ENCODE measurements at places on chromosomes 6 and 20.
A peak's percentile ranks its signal among the peaks of the same experiment; 100 is the strongest.

DNA sequence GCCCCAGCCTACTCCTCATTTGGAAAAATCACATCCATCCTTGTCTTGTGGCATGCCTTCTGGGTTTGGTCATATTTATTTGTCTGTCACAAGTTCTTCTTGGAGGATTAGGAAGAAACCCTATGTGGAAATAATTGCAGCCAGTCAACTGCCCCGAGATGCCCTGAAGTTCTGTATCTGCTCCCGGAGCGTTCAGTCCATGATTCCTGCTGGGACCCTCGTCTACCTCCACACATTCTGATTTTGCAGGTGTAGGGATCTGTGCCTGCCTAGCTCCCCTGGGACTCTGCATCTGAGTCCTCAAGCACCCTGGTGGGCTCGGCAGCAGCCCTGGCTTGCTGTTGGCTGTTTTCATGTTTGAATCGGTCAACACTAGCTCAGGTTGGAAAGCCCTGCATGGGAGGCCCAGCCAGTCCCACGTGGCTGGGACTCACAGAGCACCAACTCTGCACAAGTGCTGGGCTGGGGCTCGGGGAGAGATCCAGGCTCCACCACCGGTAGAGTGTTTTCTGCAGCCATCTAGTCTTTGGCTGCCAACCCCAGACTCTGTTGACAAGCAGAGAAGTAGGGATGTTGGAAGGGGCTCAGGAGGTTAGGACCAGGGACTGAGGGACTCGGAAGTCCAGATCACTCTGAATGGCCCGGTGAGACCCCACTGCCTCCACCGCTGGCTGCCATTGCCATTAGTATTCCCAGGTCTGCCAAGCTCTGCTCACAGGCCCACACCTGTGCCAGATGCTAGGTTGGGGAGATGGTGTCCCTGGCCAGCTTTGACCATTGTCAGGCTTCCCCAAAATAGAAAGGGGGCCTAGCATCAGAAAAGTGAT, 183.5 kb upstream of the CST7 start:
- DNase-seq = no peak

DNA sequence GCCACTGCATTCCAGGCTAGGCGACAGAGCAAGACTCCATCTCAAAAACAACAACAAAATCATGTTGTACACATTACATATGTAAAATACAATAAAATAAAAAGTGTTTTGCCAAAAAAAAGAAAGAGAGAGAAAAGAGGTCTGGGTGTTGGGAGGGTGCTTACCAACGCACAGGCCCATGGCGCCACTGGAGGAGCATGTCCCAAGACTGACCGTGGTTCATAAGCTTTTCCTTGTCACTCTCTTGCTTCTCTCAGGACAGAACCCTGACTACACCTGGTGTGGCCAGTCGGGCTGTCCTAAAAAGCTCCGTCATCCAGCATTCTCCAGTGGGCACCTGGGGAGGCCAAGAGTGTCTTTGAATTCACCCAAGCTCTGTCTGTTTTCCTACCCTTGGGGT, 48.0 kb upstream of the CNKSR3 start:
- DNase-seq = no peak

GRCh38 chr20:10352934-10353824, 80.8 kb downstream of the MKKS start:
- peak; percentile 80 for DNase-seq

DNA sequence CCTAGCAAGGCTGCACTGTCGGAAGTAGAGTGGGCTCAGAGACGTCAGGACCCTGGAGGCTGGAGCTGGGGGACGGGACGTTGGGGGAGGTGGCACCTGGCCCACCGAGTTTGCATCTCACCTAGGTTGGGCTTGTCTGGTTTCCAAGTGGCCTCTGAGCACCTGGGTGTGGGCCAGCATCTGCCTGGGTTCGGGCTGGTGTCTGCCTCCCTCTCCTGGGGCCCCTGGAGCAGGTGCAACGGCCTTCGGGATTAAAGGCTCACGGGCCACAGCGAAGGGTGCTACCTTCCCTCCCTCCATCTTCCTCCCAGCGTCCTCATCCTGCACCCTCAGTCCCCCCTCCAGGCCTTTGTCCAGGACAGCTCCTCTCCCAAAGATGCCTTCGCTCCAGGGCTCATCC, 6.0 kb downstream of the HRH3 start:
- DNase-seq = no peak

GRCh38 chr20:5181958-5182357, 55.1 kb downstream of the CDS2 start:
- DNase-seq = peak; percentile 79

GRCh38 chr6:20688710-20689500, 154.6 kb downstream of the CDKAL1 start:
- DNase-seq = peak; percentile 63

- no peak for DNase-seq
These were observed 23.2 kb downstream of the L3MBTL3 start for GRCh38 chr6:130041594-130041993.

- DNase-seq = no peak
These were observed 779 bp downstream of the HEBP2 start for GRCh38 chr6:138404666-138405337.

DNA sequence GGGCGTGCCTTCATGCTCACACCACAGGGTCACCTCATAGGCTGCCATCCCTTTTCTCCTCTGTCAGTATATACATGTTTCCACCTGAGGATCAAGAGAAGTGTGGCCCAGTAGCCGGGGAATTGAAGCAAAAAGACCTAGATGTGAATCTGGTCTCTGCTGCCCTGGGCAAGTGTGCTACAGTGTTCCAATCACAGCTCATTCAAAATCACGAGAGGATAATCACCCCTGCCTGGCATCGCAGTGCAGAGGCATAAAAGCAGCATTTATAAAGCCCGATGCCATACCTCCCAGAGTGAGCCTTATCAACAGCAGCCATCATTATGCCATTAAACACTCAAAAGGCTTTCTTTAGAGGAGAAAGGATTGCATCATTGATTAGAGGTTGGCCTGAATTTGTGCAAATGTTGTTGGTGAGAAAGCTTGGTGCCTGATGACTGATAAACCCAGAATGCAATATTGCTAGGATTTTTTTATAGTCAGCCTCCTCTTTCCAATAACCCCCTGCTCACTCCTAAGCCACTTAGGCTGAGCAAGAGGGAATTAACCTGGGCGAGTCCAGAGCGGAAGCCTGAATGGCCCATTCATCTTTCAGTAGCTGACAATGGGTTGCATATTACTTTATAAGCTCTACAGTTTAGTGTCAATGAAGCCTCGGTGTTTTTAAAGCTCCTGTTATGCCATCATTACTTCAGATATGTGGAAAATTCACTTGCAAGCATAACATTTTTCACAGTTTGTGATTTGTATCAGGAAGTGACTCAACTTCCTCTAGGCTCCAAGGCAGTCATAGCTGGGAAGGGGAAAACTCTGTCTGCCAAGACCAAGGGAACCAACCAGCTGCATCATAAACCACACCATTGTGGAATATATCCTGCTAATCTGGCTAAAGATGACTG, 92.5 kb upstream of the NXT1 start:
- DNase-seq = peak; percentile 91

- DNase-seq = no peak
These were observed 57.7 kb downstream of the SLX4IP start for GRCh38 chr20:10492844-10493243.

- DNase-seq = no peak
These were observed 68.1 kb upstream of the SLC4A11 start for GRCh38 chr20:3307078-3307477.

DNA sequence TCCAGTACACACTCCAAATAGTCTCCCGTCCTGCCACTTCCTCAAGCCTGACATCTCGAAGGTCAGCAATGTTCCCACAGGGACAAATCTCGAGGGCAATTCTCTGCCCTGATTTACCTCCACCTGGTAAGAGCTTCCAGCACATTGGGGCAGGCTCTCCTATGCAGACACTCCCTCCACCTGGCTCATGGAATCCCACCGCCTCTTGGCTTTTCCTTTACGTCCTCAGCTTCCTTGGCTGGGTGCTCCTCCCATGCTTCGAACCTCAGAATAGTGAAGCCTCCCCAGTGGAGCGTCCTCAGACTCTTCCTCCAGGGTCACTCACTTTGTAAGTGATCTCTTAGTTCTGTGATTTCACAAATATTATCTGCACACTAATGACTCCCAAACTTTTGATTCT, 205.2 kb upstream of the ECI2 start:
- DNase-seq = no peak

GRCh38 chr20:50774515-50774914, 20.3 kb upstream of the BCAS4 start:
- DNase-seq = no peak

GRCh38 chr20:43835944-43836508, 78.6 kb upstream of the TOX2 start:
- DNase-seq = no peak

DNA sequence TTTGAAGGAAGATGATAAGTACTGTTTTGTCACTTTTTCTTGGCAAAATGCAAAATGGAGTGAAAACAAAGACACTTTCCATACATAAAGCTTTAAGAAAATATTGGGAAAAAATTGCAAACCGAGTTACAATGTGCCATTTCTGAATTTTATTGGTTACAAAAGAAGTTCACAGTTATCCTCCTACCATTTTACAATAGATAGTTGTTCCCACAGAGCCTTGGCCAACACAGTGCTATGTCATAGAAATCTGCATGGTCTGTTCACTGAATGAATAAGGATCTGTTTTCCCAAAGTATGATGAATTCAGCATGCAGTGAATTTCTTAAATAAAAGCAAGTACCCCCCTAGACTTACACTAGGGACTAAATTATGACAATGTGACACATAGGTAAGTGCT, 268.2 kb upstream of the POU3F2 start:
- DNase-seq = no peak

DNA sequence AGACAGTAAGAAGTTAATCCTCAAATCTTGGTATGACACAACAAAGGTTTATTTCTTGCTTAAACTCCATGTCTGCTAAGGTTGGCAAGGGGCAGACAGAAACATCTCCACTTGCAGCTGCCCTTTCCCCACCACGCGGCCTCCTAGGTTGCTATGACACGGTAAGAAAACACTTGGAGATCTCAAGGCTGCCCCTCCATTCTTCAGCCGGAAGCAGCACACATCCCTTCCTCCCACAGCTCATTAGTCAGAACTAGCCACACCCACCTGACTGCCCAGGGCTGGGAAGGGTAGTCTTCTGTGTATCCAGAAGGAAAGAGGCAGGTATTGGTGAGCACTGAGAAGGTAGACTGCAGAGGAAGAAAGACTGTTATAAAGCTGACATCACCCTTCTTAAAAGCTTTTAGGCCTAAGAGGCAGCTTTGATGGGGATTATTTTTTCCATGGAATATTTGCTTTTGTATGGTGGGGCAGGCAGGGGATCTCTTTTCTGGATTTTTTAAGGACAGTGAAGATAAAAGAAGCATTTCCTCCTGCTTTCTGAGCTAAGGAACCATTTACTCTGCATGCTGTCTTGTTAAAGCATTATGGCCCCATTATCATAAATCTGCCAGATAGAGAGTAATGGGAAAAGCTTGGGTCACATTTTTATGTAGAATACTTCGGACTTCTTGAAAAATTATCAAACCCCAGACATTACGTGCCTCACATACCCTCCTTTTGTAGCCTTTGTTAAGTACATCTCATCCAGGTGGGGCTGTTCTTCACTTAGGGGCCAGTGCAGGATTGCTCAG, 41.6 kb downstream of the MRAP2 start:
- DNase-seq = no peak

GRCh38 chr6:89566008-89566800, 72.3 kb downstream of the LYRM2 start:
- no peak for DNase-seq

GRCh38 chr6:91646649-91647048, 1059.8 kb upstream of the MAP3K7 start:
- DNase-seq = no peak

DNA sequence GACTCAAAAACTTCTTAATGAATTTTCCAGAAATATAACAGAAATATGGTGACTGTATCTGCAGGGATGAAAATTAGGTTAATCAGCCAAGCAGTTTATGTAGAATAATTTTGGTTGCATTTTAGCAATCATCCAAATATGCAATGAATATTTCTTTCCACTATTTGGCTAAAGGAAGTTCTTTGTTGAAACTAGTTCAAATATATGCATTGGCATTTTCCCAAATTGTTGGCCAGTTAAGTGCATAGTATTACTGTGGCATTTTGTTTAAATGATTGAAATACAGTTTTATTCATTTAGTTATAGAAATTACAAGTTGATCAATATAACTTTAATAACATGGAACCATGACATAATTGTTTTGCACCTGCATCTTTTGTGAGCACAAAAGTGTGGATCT, 115.5 kb downstream of the DOK5 start:
- DNase-seq = peak; percentile 2

DNA sequence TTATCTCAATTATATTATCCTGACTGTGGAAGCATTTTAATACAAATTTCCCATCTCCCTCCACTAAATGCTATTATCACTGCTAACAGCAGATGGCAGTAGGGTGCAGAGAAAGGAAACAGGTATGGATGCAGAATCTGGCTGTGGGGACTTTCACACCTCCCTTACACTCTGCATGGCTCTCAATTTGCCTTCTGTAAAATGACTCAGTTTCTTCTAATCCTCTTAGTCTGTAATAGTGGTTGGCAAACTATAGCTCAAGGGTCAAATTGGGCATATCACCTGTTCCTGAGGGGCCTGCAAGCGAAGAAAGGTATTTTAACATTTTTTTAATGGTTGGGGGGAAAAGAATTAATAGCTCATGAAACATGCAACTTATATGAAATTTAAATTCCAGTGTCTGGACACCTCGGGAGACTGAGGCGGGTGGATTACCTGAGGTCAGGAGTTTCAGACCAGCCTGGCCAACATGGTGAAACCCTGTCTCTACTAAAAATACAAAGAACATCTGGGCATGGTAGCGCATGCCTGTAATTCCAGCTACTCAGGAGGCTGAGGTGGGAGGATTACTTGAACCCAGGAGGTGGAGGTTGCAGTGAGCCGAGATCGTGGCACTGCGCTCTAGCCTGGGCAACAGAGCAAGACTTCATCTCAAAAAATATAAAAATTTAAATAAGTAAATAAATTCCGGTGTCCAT, 83.5 kb downstream of the ZMYND8 start:
- peak; percentile 69 for DNase-seq

- peak; percentile 94 for DNase-seq
These were observed 107.2 kb downstream of the ATP9A start for GRCh38 chr20:51660672-51661608.

- DNase-seq = no peak
These were observed 144.7 kb downstream of the TASP1 start for GRCh38 chr20:13494019-13494418.

GRCh38 chr6:108359901-108360882, 65.3 kb downstream of the AFG1L start:
- no peak for DNase-seq

GRCh38 chr6:46927066-46927465, 5.3 kb upstream of the ADGRF5 start:
- DNase-seq = peak; percentile 73

DNA sequence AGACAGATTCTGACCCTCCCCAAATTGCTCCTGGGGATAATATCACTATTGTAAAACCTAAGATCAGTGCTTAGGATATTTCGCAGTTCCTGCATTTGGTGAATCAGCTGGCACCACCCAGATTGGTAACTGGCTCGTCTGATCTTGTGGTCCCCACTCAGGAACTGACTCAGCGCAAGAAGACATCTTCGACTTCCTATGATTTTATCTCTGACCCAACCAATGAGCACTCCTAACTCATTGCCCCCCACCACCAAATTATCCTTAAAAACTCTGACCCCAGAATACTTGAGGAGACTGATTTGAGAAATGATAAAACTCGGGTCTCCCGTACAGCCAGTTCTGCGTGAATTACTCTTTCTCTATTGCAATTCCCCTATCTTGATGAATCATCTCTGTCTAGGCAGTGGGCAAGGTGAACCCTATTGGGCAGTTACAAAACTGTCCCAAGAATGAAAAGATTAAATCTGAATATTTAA, 55.7 kb upstream of the PRND start:
- DNase-seq = peak; percentile 80
